ENCODE measurements at places on chromosomes 3 and 15.

GRCh38 chr3:117595615-117596014, 886.0 kb downstream of the TUSC7 start:
- DNase-seq = no peak

GRCh38 chr3:50378024-50378423, 18.7 kb upstream of the TMEM115 start:
- no peak for DNase-seq

DNA sequence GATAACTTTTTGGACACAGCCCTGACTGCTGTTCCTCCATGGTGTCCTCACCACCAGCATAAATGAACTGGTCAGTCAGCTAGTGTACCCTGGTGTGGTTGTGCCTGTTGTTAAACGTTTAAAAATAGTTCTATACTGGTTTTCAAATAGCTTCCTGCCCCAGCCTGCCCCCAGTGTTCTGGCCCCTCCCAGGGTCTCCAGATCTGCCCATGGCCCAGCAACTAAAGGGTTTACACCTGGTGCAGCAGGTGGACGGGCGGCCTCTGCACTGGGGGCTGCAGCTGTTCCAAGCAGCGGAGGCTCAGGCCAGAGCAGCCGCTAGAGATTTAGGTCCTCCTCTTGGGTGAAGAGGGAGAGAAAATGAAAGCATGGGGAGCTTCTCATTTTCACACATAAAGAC, 6.1 kb upstream of the NR2E3 start:
- DNase-seq = no peak

DNA sequence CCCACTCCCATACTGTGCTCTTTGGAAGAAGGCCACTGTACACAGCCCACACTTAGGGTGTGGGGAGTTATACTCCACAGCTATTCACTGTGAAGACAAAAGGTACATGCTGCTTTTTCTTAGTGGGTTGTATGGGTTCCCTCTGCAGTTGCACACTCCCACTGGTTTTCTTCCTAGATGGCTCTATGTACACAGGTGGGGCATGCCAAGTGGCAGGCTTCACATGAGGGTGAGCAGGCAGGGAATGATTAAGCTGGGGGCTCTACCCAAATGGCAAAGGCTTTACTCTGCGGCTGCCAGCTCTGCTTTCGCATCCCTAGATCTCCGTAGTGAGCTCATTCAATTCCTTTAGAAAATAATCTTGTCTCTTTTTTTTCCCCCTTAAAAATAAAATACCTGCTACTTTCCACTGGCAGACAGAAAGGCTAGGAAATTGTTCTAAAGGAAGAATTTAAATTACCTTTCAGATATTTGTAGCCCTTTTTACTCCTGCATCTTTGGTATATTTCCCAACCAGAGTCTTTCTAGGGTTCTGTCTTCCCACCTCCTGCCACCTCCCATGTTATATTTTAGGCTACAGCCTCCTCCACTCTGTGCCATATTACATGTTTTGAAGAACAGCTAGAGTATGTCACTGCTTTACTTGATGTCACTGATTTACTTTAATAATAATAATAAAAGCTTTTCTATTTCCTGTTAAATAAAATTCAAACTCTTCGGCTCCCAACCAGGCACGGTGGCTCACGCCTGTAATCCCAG, 8.2 kb downstream of the LARP6 start:
- DNase-seq = no peak

- no peak for DNase-seq
These were observed 127.2 kb upstream of the DLG1 start for GRCh38 chr3:197425485-197426120.

Measured in hepatic stellate cell (primary cell).